ENCODE measurements at places on chromosomes 7 and 10. TPM values are rescaled to one million over a fixed set of nuclear protein-coding genes. Genes with fewer than 3 reads are reported as not detected.

- H3K27me3 ChIP-seq: no peaks in the 10 kb centered on the region
- no peak for DNase-seq
- H3K4me1 ChIP-seq: no peaks in the 10 kb centered on the region
- no peak overlapping the region for H3K4me3 ChIP-seq
These were observed 227.4 kb upstream of the KAT6B start for GRCh38 chr10:74598891-74599566.

- no peaks in the 10 kb centered on the region for H3K27me3 ChIP-seq
- H3K4me3 ChIP-seq: no peak overlapping the region
- H3K27ac ChIP-seq: no peak overlapping the region
- DNase-seq: no peak
These were observed 343.3 kb upstream of the AKR1E2 start for GRCh38 chr10:4482659-4483058.

DNA sequence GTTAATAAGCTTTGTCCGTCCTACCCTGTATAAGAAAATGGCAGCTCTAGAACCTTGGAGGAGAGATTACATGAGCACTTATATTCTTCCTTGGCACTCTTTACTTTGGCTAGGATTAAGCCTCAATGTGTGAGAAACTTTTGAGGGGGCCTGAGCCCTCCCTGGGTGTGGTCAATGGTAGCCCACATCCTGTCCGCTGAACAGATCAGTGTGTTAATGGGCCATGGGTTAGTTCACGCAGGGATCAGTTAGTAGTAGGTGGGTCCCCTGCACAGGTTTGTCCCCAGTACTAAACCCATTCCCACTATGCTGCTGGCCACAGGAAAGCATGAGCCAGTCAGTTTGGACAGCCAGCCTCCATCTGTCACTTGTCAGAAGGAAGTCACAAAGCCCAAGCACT, 20.2 kb upstream of the IKZF1 start:
- no peaks in the 10 kb centered on the region for H3K4me1 ChIP-seq
- H3K27me3 ChIP-seq: no peaks in the 10 kb centered on the region
- no peak overlapping the region for H3K4me3 ChIP-seq
- no peaks in the 10 kb centered on the region for H3K36me3 ChIP-seq

- peak overlapping the region; percentile 41 for H3K27ac ChIP-seq
- no peak overlapping the region for H3K4me3 ChIP-seq
- H3K36me3 ChIP-seq: no peaks in the 10 kb centered on the region
- no peaks in the 10 kb centered on the region for H3K27me3 ChIP-seq
- peaks cover 12% of the 10 kb centered on the region for H3K4me1 ChIP-seq
These were observed 88.7 kb upstream of the PDGFA start for GRCh38 chr7:608361-608760.

DNA sequence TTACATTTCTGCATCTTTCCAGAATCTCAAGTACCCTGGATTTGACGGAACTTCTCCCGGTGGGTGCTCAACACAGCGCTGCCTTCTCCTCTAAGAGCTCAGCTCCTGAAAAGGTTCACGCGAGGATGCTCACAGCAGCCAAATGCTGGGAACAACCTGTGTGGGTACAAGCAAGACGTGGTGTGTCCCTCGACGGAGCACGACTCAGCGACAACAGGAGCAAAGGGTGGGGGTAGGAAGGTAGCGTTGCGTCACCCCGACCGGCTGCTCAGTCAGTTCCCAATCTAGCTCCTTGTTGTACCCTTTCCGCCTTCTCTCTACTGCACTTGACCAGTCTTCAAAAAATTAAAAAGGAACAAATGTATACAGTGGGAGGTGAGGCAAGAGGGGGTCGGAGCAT, 117.3 kb downstream of the PTPRN2 start:
- no peaks in the 10 kb centered on the region for H3K27me3 ChIP-seq
- no peak for DNase-seq
- H3K36me3 ChIP-seq: no peaks in the 10 kb centered on the region
- H3K4me3 ChIP-seq: no peak overlapping the region
- no peak overlapping the region for H3K27ac ChIP-seq

- H3K36me3 ChIP-seq: no peaks in the 10 kb centered on the region
- no peak overlapping the region for H3K27ac ChIP-seq
- no peak overlapping the region for H3K4me3 ChIP-seq
- no peaks in the 10 kb centered on the region for H3K4me1 ChIP-seq
These were observed 130.2 kb downstream of the TPST1 start for GRCh38 chr7:66335318-66335717.

- H3K4me3 ChIP-seq: no peak overlapping the region
- H3K36me3 ChIP-seq: no peaks in the 10 kb centered on the region
- DNase-seq: no peak
These were observed 714.8 kb upstream of the GALNT17 start for GRCh38 chr7:70416986-70417655.

DNA sequence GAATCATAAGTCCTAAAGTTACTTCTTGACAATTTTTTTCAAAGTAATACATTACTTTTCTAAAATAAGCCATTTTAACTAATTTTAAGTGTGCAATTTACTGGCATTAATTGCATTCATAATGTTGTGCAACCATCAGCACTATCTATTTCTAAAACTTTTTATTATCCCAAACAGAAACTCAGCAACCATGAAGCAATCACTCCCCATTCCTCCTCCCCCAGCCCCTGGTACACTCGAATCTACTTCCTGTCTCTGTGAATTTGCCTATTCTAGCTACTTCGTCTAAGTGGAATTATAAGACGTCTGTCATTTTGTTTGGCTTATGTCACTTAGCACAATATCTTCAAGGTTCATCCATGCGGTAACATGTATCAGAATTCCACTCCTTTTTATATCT, 84.9 kb downstream of the MKX start:
- no peaks in the 10 kb centered on the region for H3K4me1 ChIP-seq
- H3K27me3 ChIP-seq: no peaks in the 10 kb centered on the region
- no peak overlapping the region for H3K27ac ChIP-seq
- no peaks in the 10 kb centered on the region for H3K36me3 ChIP-seq
- no peak overlapping the region for H3K4me3 ChIP-seq
- DNase-seq: no peak

Gene FBXL13
- 8.0 TPM for total RNA-seq

Gene ZNF239
- 14.4 TPM for total RNA-seq

Gene CPA1
- total RNA-seq: 3.8 TPM

Gene AGBL3
- total RNA-seq: 12.5 TPM

Gene PDE1C
- total RNA-seq: 15.9 TPM

Gene SYT15B
- total RNA-seq: 15.0 TPM

Gene PTER
- 13.5 TPM for total RNA-seq

Gene CABCOCO1
- total RNA-seq: not detected
